ENCODE measurements at places on chromosomes 12 and 14. TPM values are rescaled to one million over a fixed set of nuclear protein-coding genes. Genes with fewer than 3 reads are reported as not detected.

Gene MUCL1
- total RNA-seq = not detected

Gene TBX5
- total RNA-seq = under 0.01 TPM

Gene RDH16
- total RNA-seq = under 0.01 TPM

Gene BBS10
- 22.6 TPM for total RNA-seq

Gene CLEC14A
- total RNA-seq = 8.2 TPM

Gene SAMD15
- 2.5 TPM for total RNA-seq

Gene NANOG
- not detected for total RNA-seq

Gene TAS2R7
- not detected for total RNA-seq

Gene GUCY2C
- not detected for total RNA-seq

Gene HCAR2
- not detected for total RNA-seq

Gene ISM2
- 3.1 TPM for total RNA-seq

Gene PDE3A
- 23.1 TPM for total RNA-seq

Gene TAS2R9
- not detected for total RNA-seq

Gene IL22
- not detected for total RNA-seq

Gene RPGRIP1
- total RNA-seq = not detected
